Muscle of arm (tissue), 14 donors: ENCODE measurements at places on chromosomes 2 and 18. TPM values are rescaled to one million over a fixed set of nuclear protein-coding genes. Genes with fewer than 3 reads are reported as not detected.

The NEUROD1 gene
- polyA plus RNA-seq, result not detected

The CFAP65 gene
- polyA plus RNA-seq, result 0.08 TPM

The ROCK2 gene
- 61.3 TPM for polyA plus RNA-seq

The SCRN3 gene
- 32.6 TPM for polyA plus RNA-seq

The PTH2R gene
- 0.34 TPM for polyA plus RNA-seq

- DNase-seq, result no peak
Observed at GRCh38 chr2:68931799-68932198, 20.9 kb downstream of the GKN2 start.

GRCh38 chr2:26000561-26001082 lies 18.3 kb upstream of the KIF3C start:
- DNase-seq, result no peak

DNA sequence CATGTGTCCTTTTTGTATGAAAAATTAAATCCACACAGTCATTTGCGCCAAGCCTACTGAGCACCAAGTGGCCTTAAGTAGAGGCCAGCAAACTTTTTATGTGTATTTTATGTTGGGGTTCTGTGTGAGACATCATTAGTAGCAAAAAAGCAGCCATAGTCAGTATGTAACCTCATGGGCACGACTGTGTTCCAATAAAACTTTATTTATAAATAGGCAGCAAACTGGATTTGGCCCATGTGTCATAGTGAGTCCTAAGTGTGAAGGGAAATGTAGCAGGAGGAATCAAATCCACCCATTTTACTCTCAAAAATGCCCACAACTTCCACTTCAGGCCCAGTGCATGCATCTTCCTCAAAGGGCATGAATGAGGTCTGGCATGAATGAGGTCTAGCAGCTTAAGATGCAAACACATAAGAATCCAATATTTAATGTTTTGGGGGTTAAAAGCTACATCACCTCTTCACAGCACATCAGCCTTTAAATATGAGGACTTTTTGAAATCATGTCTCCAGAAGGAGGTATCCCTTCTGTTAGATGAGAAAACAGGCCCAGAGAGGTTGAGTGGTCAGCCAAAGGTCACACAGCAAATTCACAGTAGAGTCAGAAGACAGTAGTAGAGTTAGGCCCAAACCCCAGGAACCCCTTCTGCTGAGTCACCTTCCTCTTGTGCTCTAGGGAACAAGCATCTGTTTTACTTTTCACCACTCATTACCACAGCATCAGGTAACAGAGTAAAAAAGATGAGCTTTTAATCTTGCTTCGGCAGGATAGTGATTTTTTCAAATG lies 45.6 kb downstream of the MREG start:
- no peak for DNase-seq
